ENCODE measurements at places on chromosomes 4 and X.

DNA sequence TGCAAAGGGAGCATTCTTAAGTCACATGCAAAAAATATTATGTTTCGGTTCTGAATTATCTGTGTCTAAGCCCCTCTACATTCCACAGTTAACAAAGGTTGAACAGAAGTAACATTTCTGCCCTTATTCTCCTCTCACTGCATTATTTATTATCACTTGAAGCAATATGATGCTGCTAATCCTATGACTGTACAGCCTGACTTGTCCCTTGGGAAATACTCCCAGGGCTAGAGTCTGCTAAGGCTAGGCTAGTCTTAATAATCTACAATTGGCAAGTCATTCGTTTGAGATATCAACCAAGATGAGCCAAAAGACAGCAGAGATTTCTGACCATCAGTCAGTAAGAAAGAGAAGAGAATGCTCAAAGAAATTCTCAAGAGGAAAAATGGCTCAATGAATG, 226.9 kb upstream of the HCCS start:
- DNase-seq = no peak

- no peak for DNase-seq
Observed at GRCh38 chrX:153969125-153969903, 2.3 kb downstream of the HCFC1 start.

DNA sequence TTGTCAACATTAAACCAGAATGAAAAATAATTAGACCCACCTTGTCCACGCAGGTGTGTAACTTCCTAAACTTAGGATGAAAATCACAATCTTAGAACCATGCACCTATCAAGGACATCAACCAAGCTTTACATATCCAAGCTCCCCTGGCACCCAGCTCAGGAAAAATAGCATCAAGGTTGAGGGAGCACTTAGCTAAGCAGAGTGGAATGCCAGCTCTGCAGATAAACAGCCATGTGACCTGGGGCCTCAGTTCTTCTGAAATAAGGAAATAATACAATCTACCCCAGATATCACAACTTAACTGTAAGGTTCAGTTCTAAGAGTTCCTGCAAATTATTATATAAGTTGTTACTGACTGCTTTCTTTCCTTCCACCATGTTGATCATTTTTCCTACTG, 64.7 kb downstream of the DHX15 start:
- DNase-seq = no peak

DNA sequence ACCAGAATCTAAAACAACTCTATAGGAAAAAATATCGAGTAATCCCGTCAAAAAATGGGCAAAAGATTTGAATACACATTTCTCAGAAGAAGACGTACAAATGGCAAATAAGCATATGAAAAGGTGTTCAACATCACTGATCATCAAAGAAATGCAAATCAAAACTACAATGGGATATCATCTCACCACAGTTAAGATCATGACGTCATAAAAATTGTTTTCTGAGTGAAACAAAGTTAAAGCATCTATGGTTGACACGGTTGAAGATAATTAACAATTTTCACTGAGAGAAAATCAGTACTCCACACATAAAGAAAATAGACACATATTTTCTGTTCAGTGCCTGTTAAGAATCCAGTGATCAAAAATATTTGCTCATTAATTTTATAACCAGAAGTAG, 1010.8 kb upstream of the ADGRL3 start:
- DNase-seq = no peak

DNA sequence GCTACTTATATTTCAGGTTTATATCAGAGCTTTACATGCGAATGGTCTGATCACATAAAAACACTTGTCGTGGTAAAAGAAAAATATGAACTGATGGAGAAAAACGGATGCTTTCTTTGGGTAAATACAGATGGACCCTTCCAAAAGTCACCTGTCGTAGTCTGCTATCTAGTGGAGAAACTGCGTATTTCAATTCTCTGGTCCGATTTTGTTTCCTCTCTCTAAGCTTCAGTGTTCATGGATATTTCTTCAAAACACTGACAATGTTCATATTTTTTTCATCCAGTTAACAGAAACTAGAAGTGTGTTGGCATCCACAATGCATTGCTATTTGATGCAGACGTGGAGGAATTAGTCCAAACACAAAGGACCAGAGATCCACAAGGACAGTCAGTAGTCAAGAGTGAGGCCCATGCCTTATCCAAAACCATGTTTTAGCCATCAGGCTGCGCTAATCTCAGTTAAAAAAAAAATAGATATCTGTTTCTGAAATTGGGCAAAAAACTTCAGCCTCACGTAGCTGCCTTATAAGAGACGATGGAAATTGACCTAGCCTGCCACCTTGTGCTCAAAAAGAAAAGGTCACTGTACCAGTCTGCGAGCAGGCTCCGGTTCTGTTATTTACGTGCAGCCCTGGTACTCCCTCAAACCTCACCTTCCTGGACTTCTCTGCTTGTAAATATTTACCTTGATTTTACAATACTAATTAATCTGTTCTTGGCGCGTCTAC, 16.0 kb downstream of the MEPE start:
- no peak for DNase-seq

GRCh38 chr4:56215901-56216300, 171.4 kb downstream of the AASDH start:
- DNase-seq = no peak

DNA sequence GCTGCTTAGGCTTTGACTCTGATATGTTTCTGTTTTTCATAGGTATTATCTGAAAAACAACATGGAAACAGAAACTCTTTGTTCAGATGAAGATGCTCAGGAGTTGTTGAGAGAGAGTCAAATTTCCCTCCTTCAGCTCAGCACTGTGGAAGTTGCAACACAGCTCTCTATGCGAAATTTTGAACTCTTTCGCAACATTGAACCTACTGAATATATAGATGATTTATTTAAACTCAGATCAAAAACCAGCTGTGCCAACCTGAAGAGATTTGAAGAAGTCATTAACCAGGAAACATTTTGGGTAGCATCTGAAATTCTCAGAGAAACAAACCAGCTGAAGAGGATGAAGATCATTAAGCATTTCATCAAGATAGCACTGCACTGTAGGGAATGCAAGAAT, 238.6 kb downstream of the RAPGEF2 start:
- no peak for DNase-seq

GRCh38 chr4:110950731-110951130, 327.9 kb upstream of the PITX2 start:
- no peak for DNase-seq

GRCh38 chr4:119106036-119107000, 29.3 kb upstream of the MYOZ2 start:
- no peak for DNase-seq

- DNase-seq = no peak
Observed at GRCh38 chr4:69689599-69689998, 36.6 kb upstream of the UGT2A1 start.

- no peak for DNase-seq
Observed at GRCh38 chr4:6172093-6172926, 28.0 kb downstream of the JAKMIP1 start.

DNA sequence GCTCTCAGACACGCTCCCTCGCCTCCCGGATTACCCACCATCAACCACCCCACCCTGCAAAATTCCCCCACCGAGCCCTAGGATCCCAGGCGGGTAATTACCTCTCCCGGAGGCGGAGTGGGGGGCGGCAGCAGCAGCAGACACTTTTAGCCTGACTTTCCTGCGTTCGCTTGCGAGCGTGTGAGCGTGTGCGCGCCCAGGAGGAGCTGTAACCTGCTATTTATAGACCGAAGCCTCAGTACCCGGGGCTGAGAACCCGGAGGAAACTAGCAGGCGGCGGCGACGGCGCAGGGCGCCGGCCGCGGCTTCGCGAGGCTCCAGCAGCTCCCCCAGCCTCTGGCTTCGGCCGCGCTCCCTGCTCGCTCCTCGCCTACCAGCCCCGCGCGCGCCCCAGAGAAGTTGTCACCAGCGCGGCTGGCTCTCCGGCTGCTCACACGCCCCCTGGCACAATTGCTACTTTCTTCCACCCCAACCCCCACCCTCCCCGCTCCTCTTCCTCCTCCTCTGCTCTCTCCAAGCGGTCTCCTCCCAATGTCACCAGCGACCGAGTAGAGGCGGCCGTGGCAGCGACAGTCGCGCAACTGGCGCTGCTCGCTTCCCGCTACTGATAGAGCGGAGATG, at the start of gene INPP4B:
Gene INPP4B (minus strand): TSS at position 194 of the 621 bp plus-strand sequence.
- DNase-seq = no peak

- DNase-seq = no peak
Observed at GRCh38 chr4:53932796-53933610, 131.4 kb downstream of the CHIC2 start.

GRCh38 chr4:78369679-78370078, 181.9 kb upstream of the ANXA3 start:
- no peak for DNase-seq

DNA sequence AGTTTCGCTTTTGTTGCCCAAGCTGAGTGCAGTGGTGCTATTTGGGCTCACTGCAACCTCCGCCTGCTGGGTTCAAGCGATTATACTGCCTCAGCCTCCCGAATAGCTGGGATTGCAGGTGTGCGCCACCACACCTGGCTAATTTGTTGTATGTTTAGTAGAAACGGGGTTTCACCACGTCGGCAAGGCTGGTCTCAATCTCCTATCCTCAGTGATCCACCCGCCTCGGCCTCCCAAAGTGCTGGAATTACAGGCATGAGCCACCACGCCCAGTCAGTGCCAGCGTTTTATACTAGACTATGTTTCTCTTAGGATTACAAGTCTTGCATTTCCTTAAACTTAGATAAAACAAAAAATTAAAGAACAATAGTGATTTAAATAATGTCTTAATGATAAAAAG, 13.0 kb downstream of the KLF3 start:
- no peak for DNase-seq

DNA sequence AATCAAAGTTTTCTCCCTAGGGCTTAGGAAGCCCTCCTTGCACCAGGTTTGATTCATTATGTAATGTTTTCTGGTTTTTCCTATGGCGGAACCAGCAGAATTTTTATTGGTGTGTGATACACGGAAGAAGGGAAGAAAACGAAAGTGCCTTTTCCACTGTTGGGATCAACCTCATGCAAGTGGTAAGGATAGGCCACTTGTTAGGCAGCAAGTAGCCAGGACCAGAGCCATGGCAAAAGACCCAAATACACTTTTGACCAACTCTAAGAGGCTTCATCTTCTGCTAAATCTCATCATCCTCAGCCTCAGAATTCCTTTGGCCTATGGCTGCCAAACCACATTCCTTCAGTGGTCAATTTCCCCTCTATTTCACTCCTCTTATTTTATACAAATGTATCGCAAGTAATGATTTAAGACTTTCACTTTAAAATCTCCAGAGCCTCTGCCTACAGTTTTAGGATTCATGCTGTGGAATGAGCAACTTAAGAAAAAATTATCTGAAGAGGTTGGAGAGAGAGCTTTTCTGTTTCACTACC, 21.2 kb downstream of the PPAT start:
- no peak for DNase-seq

DNA sequence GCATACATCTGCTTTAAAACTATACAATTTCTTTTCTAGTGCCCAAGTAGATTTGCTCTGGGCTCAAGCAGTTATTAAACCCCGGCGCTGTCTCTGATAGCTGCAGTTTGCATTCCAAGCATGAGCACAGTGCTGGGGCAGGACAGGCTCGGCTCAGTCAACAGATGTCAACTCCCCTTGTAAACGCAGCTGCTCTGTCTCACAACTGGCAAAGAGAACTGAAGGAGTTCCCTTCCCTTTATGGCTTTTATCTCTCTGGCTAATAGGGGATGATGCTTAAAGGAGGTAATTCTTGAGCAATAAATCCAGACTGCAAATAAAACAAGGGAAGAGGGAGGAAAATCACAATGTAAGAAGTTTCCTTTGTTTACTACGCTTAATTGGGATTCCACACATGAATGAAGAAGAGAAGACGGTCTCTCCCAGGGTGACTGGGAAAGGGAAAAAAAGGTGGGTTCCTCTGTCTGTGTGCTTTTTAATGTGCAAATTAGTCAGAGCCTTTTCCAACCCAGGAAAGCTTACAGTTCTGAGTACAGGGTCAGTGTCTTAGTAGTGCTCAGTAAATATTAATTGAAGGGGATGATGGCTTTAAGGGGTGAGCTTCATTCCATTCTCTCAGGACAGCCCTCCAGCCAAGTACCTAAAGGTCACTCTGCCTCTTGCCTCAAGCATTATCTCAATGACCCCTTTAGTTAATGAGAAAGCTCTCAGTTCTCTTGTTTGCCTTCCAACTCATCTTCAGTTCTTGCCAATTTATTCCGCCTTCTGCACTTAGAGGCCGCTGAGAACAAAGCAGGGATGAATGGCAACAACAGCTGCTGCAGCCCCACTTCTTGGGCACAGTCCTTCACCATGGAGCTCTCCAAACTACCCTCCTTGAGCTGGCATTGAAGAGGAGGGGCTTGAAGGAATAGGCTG, 155.7 kb upstream of the JADE1 start:
- DNase-seq = no peak

- no peak for DNase-seq
Observed at GRCh38 chrX:69120476-69120875, 44.8 kb downstream of the PJA1 start.

GRCh38 chr4:128358913-128359279, 71.3 kb upstream of the PGRMC2 start:
- DNase-seq = no peak

DNA sequence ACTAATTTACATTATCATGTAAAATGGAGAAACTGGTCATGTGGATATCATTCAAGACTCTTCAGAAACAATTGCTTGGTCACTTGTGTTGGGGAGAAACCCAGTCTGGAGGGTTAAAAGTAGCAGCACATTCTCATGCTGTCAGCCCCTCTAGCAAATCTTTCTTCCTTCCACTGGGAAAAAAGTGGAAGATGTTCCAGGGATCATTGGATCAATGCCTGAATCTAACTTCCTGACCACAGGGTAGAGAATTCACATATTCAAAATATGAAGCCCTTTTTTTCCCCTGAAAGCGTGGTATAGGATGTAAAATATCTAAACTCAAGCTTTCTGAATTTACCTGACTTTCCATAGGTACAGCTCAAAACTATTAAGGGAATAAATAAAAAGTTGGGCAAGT, 98.0 kb downstream of the CXCL13 start:
- DNase-seq = no peak

DNA sequence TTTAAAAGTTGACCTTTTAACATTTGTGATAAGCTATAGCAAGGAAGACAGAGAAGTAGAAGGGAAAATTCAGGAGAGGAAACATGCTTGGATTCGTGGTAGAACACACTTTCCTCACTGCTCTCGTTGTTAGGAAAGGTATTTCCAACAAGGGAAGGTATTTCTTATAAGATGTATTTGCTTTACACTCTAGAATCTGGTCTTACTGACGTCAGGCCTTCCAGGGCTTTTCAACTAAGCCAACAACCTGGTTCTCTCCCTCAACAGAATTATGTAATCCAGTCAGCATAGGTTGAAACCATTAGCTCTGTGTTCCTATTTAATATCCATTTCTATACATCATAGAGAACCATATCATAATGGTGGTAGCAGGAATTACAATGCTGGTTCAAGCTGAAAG, 241.9 kb downstream of the SLC39A8 start:
- DNase-seq = no peak

GRCh38 chrX:129781134-129781672, 1.5 kb downstream of the SASH3 start:
- no peak for DNase-seq

GRCh38 chrX:40174001-40174853, 76.5 kb upstream of the BCOR start:
- no peak for DNase-seq
